K562 (cell line): ENCODE measurements at places on chromosomes 7 and 10.

DNA sequence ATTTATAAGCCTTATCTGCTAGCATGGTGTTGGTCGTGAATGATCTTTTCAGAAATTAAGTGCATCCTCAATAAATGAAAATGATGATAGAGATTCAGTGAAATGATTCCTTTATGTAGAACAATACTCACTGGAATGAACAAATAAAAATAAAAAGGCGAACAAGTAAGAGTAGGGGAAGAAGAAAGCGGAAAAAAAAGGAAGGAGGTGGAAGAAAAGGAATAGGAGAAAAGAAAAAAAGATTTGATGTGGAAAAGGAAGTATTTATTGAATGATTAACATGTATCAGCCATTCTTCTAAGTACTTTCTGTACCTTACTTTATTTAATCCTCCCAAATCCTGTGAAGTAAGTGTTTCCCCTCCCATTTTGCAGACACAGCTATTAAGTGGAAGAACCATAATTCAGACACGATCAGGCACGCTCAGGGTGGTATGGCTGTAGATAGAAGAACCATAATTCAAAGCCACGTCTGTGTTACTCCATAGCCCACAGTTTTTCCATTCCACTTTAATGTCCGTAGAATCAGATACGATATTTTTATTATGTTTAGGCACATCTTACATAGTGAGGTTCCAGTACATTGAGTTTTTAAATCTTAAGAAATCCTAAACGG, 156.2 kb upstream of the LAMB4 start:
- DNase-seq: no peak

- no peak for DNase-seq
Observed at GRCh38 chr7:51316262-51316665, 345 bp downstream of the COBL start.

DNA sequence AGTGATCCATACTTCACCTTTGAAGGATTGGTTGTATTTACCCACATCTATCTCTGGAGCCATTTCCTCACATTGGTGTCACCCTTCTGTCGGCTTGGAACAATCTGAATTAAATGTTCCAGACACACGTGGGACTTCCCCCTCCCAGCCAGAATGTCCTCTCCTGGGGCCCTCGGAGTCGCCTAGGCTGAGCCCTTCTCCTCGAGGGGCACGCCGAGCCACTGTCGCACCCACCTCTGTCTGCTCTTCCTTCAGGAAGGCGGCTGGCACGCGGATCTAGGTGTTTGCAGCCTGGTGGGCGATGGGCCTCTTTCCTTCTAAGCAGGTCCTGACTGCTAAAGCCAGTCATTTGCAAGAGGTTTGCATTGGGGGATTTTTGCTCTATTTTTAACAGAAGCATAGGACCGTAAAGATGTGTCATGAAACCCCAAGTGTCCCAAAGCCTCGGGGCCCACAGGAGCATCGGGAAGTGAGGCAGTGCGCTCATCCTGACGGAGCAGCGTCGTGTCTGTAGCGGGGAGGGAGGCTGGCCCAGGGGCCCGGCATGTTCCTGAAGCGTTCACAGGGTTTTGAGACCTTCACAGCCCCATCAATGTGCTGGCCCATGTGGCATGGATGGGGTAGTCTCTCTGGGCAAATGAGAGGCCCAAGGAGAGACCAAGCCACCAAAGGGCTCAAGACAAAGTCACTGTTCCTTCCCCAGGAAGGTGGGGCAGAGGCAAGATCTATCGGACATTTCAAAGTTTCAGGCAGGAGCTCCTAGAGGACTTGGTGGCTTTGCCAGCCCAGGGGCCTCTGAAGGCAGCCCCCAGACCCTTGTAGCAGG, 86.7 kb downstream of the RGS10 start:
- DNase-seq: no peak

DNA sequence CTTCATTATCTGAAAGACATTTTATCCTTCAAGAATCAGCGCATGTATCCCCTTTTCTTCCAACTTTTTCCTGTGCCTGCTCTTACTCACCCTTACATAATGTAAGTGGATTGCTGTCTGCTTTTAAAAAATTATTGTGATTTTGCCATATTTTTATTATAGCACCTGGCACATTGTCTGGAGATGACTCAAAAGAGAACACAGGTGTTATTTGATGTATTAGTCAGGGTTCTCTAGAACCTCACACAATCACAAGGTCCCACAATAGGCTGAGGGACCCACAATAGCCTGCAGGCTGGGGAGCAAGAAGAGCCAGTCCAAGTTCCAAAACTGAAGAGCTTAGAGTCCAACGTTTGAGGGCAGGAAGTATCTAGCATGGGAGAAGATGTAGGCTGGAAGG, 390.0 kb downstream of the EXOC4 start:
- DNase-seq: no peak

DNA sequence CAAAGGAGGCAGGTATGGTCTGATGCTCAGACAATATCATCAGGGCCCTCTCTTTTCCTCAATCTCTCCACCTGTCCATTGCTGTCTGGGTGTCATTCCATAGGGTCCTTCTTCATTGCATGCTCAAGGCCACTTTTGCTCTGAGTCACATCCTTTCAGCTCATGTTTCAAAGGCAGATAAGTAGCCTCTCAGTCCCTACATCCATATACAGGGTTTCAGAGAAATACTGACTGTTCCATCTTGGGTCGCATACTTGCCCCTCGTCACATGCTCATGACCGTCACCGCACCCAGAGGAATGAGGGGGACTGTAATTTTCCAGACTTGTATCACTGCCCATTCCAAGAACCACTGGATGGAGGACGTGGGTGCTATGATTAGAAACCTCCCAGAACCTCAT, 93.4 kb downstream of the FAM107B start:
- no peak for DNase-seq

DNA sequence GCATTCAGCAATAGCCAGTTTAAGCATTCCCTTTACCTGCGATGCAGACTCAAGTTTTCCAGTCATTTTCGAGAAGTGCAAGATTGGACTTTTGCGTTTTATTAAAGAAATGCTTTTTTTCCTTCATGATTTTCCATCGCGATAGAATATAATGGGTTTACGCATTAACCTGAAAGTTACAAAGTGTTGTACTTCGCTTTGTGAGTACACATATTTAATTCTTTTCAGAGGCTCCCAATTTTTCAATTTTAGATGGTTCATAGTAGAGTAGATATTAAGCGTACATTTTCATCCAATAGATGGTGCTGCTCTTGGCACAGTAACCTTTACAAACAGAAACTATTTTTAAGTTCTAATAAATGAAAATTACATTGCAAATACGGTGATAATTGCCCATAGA, 1.3 kb downstream of the PTPRZ1 start:
- DNase-seq: no peak

DNA sequence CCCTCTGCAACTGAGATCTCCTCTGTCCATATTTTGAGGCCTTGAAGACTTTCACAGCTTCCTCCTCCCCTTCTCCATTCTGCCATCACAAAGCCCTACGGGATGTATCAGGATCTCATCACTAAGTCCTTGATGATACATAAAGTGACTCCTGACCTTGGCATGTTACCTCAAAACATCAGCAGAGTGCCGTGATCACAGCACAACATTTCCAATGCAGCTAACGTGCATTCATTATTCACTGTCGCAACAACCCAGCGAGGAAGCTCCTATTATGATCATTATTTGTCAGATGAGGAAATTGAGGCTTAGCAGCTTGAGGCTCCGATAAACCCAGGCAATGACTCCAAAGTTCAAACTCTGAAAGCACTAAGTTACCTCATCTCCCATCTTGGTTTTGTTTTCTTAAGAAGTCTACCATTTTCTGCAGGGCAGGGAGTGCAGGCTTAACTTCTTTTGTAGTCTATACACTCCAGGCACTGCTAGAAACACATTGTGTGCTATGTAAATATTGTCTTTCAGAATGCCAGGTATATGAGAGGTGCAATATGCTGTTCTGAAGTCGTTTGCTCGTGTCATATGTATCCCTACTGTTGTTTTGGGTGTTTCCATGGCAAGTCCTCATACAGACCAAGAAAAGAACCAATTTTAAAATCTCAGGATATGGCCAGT, 80.6 kb upstream of the C1QL3 start:
- DNase-seq: no peak

GRCh38 chr7:12759151-12759550, 71.7 kb downstream of the ARL4A start:
- DNase-seq: no peak

DNA sequence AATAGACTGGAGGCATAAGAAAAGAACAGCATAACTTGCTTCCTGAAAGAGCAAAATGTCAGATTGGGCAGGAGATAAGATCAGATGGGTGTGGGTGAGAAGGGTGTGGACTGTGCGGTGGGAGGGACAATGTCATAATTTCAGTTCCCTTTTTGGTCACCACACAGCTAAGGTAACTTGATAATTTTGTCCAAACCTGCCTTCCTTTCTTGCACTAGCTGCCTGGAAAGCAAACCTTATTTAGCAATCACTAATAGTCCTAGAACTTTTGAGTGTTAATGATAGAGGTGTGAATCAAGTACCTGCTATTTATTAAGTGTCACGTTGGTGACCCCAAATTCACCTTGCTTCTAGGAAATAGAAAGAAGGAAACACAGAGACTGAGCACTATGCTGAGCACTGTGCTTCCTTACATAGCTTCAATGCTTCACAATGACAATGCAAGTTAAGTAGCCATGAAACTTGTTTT, 72.4 kb upstream of the SP4 start:
- DNase-seq: peak; percentile 54

DNA sequence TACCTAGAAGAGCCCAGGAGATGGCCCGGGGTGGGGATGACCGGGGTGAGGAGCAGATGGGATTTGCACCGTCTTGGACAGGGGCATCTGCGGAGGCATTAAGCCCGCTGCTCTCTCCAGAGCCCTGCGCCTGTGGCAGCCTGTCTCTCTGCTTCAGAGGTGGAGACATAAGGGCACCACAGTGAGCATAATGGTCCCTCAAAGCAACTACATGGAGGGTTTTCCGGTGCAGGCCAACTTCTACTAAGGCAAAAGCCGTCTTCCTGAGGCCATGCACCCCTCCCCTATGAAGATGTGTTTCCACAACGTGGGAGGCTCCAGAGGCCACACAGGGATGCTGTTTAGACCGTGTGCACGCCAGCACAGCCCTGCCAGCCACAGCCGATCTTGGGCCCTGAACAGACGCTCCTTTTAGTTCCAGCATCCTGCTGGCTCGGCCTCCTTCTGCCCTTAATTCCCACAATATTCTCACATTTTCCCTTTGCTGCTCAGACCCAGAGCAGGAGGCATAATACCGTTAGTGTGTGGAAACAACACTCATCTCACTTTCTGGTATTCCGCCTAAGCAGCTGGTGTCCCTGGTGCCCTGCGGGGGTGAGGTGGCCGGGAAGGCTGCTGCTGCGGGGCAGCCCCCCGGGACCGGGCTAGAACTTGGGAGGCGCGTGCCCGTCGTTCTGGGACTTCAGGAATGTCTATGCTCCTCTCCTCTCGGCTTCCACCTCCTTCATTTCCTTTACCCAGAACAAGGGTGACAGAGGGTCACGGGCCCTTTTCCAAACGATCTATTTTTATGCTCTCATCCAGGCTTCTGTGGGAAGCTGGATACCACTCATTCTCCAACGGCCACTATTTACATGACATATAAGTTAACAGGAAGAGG, 266.9 kb downstream of the TNS3 start:
- no peak for DNase-seq

DNA sequence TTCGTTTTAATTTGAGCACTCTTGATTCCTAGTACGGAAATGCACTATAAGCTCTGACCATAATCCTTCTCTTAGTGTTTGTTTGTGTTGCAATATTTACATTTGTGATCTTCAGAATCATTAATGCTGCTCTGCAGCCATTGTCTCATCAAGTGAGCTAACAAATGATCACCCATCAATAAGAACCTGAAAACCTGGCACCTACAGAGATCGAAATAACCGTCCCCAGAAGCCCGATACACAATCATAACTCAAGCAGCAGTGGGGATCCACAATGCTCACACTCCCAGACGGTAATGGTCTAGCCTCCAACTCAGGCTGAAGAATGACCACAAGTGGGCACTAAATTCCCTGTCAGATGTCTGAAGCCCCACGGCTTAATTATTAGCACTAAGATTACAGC, 156.0 kb upstream of the NFE2L3 start:
- DNase-seq: no peak

DNA sequence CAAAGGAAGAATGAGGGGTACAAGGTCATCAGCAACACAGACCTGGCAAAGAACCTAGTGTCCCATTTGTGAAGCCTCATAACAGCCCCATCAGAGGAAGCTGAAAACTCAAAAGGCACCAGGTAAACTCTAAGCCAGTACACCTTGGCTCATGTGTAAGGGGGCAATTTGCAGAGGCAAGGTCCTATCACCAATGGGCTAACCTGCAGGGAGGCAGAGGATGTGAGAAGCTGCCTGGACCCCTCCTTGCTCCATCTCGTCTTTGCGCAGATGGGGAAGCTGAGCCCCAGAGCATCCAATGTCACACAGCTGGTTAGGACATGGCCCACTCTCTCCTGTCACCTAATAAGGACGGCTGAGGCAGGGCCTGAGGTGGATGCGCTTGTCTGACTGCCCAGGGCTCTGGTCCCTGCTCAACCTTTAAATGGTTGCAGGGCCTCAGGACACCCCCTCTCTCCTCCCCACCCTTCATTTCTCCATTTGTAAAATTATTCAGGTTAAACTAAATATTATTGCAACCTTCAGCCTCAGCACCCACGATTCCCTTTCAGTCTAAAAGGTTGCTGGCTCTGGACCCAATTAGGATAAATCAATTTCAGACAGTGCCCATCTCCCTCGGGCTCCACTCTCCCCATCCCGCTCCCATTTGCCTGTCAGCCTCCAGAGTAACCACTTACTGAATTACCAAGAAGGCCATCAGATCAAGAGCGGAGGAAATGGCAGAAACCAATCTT, 135.3 kb downstream of the OAT start:
- no peak for DNase-seq

DNA sequence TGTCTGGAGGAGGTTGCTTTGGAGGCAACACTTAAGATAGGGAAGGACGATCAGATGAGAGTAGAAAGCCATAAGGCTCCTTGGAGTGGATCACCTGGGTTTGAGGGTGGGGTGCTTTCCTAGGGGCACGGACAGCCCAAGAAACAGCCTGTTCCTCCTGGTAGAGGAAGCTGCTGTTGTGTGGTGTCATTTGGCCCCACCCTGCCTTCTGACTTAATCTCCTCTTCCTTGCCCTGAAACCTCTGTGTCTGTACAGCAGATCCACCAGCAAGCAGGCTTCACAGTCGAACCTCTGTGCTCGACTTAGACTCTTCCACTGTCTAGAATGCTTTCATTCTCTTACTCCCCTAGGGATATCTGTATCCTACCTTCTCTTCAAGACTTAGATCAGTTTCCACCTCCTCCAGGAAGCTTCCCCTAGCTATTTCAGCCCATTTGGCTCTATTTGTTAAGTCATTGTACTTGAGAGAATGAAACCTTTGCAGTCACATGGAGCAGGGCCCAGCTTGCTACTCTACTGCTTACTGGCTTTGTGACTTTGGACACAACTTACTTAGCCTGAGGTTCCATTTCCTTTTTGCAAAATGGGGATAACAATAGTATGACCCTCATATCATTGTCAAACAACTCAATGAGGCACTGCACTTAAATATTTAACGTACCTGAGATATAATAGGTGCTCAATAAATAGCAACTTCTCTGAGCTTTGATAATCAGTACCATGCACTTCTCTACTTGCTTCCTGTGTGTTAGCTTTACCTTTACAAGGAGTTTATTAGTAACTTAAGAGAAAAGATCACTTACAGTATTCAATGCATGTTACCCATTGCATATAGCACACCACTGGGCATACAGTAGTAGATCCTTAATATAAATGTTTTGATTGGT, 5.0 kb downstream of the MXI1 start:
- DNase-seq: peak; percentile 63

- peak; percentile 54 for DNase-seq
Observed at GRCh38 chr7:64849250-64849923, 53.7 kb upstream of the ZNF273 start.
